ENCODE measurements at places on chromosomes 5 and 9.
A peak's percentile ranks its signal among the peaks of the same experiment; 100 is the strongest.

DNA sequence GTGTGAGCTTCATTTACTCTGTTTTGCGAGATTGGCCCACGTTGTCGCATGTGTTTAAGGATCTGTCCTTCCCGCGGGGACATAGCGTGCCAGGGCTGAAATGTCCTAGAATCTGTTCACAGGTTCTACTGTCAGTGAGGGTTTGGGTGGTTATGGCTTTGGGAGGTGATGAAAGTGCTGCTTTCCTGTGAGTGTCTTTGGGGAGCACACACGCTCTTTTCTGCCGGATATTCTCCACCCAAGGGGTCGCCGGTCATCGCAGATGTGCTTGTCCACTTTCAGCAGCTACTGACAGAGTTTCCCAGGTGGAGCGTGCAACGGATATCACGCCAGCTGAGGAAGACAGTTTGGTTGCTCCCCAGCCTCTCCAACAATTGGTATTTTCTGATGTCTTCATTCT is 32.1 kb downstream of the PROP1 start:
- no peak for DNase-seq

DNA sequence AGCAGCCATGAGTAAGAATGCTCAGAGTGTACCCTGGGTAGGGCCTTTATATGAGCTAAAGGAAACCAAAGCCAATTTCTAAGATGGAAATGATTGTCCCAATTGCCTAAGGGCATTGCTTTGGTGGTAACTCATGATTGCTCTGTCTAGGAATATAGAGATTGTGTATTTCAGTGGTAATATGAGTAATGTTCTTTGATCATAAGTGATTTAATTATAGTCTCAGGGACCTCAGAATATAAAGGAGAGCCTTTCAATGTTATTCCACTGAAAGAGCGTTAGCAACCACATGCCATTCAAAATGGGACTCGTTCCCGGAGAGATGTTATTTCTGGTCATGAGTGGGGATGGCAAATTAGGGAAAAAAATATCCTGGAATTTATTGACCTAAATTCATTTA is 340.5 kb downstream of the ARHGEF28 start:
- no peak for DNase-seq

DNA sequence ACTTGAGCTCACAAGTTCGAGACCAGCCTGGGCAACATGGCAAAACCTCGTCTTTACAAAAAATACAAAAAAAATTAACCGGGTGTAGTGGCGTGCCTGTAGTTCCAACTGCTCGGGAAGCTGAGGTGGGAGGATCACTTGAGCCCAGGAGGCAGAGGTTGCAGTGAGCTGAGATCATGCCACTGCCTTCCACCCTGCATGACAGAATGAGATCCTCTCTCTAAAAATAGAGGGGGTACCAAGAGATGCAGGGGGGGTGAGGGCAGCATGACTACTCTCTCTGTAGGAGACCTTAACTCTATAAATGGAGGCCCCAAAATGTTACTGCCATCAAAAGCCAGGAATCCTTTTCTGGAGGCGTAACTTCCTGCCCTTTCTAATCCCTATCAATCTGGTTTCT is 243.9 kb downstream of the DOCK8 start:
- no peak for DNase-seq

DNA sequence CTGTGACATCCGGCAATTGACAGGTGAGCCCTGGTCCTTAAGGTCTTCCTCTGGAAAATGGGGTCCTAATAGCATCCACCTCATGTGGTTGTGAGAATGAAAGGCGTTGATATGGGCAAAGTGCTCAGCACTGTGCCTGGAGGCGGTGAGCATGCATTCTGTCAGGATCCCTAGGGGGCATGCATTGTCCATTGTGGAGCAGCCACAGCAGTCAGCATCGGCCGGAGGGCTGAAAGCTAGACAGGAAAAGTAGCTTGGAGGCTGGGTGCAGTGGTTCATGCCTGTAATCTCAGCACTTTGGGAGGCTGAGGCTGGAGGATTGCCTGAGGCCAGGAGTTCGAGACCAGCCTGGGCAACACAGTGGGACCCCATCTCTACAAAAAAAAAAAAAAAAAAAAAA is 122.2 kb downstream of the LHX2 start:
- peak; percentile 8 for DNase-seq

- DNase-seq: peak; percentile 7
These were observed 1.1 kb upstream of the ANP32B start for GRCh38 chr9:97981846-97982682.

- no peak for DNase-seq
These were observed 2.2 kb upstream of the PLPP7 start for GRCh38 chr9:131287359-131287758.

- DNase-seq: no peak
These were observed 11.1 kb downstream of the EXD3 start for GRCh38 chr9:137411645-137412380.

GRCh38 chr9:12956805-12957204 is 182.0 kb downstream of the LURAP1L start:
- no peak for DNase-seq

GRCh38 chr9:114363424-114363823 is 24.4 kb downstream of the AKNA start:
- no peak for DNase-seq

DNA sequence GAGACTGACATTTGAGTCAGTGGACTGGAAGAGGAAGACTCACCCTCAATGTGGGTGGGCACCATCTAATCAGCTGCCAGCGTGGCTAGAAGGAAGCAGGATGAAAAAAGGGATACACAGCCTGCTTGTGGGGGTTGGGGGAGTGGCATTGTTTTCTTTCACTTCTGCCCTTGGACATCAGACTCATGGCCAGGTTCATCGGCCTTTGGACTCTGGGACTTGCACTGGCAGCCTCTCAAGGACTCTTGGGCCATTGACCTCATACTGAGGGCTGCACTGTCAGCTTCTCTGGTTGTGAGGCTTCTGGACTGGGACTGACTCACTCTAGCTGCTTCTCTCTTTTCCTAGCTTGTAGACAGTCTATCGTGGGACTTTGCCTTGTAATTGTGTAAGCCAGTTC is 374.9 kb downstream of the TLE1 start:
- no peak for DNase-seq

- DNase-seq: no peak
These were observed 64.9 kb downstream of the DTWD2 start for GRCh38 chr5:118923295-118924005.

- DNase-seq: no peak
These were observed 1016.8 kb upstream of the DMAC1 start for GRCh38 chr9:8816361-8816760.

GRCh38 chr5:143166090-143166489 is 237.4 kb downstream of the NR3C1 start:
- DNase-seq: no peak

GRCh38 chr9:7117676-7118561 is 360.1 kb downstream of the KDM4C start:
- DNase-seq: no peak

- no peak for DNase-seq
These were observed 177.6 kb downstream of the DEPDC1B start for GRCh38 chr5:60522292-60522905.

GRCh38 chr5:135242866-135243555 is 156.0 kb downstream of the MACROH2A1 start:
- DNase-seq: peak; percentile 75

- DNase-seq: no peak
These were observed 219.1 kb upstream of the PCSK5 start for GRCh38 chr9:75671354-75671753.

DNA sequence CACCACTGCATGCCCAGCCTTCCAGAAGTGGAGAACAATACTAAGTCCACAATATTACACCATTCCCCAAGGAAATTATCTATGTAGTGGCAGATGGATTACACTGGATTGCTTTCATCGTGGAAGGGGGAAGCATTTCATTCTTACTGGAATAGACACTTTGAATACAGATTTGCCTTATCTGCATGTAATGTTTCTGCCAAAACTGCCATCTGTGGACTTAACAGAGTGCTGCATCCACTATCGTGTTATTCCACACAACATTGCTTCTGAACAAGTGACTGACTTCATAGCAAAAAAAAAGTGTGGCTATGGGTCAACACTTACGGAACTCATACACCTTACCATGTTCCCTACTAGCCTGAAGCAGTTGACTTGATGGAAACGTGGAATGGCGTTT is 536.9 kb downstream of the BRINP1 start:
- no peak for DNase-seq

GRCh38 chr9:128396970-128397613 is 23.6 kb upstream of the CERCAM start:
- no peak for DNase-seq

- peak; percentile 49 for DNase-seq
These were observed 735.3 kb upstream of the ZNF608 start for GRCh38 chr5:125481506-125482465.

DNA sequence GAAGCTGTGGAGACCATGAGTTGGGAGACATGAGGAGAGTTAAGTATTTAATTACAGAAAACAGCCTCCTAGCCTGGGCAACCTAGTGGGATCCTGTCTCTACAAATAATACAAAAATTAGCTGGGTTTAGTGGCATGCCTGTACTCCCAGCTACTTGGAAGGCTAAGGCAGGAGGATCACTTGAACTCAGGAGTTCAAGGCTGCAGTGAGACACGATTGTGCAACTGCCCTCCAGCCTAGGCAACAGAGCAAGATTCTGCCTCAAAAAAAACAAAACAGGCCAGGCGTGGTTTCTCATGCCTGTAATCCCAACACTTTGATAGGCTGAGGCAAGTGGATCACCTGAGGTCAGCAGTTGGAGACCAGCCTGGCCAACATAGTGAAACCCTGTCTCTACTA is 52.6 kb downstream of the AQP7 start:
- no peak for DNase-seq

GRCh38 chr5:74766418-74766848 is 484 bp downstream of the GFM2 start:
- DNase-seq: no peak

- DNase-seq: no peak
These were observed 31.2 kb upstream of the ACTBL2 start for GRCh38 chr5:57513785-57514184.

GRCh38 chr9:18791074-18791473 is 241.9 kb downstream of the SAXO1 start:
- peak; percentile 34 for DNase-seq

DNA sequence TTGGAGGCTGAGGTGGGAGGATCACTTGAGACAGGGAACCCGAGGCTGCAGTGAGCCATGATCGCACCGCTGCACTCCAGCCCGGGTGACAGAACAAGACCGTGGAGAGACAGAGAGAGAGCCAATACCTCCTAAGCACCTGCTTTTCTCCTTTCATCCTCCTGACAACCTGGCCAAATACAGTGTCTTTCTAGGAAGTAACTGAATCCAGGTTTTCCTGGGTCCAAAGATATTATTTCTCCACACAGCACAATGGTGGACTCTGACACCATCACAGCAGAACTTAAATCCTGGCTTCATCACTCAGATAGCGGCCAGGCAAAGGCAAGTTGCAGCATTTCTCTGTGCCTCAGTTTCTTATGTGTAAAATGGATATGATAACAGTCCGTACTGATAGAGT is 21.9 kb downstream of the DUSP1 start:
- no peak for DNase-seq

DNA sequence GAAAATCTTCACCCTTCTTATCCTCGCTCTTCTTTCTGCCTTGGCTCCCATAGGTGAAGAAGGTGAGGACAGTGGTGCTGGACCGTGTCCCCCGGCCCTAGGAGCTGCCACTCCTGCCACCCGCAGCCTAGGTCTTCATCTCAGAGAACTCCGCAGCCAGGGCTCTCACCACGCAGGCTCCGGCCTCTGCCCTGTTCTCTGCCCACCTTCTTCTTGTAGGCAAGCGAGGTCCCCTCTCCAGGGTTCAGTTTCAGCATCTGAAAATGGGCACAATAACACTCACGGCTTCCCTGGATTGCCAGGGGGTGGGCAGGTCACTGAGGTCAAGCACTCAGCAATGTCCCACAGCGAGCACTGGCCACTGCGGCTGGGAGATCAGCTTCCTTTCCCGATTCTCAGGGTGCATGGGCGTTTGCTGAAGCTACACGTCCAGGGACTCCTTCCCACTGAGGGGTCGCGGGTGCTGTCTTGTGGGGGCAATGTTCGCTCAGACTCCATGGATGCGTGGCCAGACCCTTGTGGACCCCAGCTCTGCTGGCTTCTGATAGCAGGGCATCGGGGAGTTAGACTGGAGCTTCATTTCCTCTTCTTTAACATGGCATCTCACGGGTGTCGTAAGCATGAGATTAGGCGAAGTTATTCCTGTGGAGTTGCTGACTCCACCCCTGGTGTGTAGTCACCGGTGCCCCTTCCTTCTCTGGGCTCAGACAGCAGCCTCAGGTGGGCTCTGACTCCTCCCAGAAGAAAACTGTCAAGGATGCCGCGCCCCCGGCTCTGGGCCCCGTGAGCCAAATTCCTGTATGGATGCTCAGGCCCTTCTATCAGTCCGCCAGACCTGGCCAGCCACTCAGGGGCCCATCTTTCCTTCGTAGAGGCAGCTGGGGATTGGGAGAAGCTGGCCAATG is 145.1 kb upstream of the IRX2 start:
- no peak for DNase-seq

DNA sequence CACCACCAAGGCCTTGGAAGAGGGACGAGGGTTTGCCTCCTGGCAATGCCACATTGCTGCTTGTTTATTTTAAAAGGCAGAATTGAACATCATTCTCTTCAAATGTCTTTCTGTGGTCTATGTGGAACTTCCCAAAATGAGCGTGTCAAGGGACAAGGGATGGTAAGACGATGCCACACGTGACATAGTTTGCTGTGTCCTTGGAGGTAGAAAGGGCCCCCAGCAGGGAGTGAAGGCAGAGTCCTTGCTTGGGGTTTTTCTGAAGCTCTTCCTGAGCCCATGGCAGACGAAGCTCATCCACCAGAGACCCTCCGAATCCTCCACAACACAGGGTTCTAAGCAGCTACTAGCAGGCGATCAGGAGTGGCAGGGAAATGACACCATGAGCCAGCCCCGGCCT is 28.3 kb downstream of the PRRX2 start:
- DNase-seq: no peak

GRCh38 chr5:1526681-1527131 is 2.9 kb upstream of the LPCAT1 start:
- no peak for DNase-seq

DNA sequence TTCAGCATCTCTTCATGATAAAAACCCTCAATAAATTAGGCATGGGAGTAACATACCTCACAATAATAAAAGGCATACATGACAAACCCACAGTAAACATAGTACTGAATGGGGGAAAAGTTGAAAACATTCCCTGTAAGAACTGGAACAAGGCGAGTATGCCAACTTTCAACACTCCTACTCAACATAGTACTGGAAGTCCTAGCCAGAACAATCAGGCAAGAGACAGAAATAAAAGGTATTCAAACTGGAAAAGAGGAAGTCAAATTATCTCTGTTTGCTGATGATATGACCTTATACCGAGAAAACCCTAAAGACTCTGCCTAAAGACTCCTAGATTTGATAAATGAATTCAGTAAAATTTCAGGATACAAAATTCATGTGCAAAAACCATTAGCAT is 167.6 kb downstream of the TMEM38B start:
- DNase-seq: no peak

All from NCI-H446 (cell line).